ENCODE measurements at places on chromosomes 6 and 20.

- DNase-seq, result no peak
Measured at GRCh38 chr6:160337301-160337700, 10.9 kb upstream of the SLC22A3 start.

- DNase-seq, result no peak
Measured at GRCh38 chr6:1020133-1020532, 291.8 kb upstream of the FOXQ1 start.

DNA sequence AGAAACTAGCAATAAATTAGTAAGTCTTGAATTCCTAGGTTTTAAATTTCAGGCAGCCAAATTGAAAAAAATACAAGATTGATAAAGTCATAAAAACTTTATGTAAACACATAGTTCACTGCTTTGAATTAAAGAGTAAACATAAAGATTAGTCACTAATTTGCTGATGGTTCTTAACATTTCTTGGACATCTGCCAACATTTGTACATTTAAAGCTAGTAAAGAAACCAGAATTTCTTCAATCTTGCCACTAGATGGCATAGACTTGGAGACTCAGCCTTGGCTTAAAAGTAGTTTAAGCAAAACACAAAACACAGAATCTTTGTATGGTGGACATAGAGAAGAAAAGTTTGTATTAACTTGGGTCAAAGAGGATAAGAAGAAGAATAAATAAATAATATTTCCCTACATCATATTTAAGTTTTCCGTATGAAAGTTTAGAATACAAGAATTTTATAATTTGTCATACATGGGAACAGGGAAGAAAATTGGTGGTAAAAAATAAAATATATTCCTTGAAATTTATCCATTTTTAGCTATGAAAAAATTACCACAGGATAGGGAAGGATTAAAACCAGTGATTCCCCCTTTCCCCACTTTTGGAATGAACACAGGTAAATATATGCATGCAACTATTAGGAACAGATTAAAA lies 41.7 kb upstream of the FAM135A start:
- peak; percentile 55 for DNase-seq

DNA sequence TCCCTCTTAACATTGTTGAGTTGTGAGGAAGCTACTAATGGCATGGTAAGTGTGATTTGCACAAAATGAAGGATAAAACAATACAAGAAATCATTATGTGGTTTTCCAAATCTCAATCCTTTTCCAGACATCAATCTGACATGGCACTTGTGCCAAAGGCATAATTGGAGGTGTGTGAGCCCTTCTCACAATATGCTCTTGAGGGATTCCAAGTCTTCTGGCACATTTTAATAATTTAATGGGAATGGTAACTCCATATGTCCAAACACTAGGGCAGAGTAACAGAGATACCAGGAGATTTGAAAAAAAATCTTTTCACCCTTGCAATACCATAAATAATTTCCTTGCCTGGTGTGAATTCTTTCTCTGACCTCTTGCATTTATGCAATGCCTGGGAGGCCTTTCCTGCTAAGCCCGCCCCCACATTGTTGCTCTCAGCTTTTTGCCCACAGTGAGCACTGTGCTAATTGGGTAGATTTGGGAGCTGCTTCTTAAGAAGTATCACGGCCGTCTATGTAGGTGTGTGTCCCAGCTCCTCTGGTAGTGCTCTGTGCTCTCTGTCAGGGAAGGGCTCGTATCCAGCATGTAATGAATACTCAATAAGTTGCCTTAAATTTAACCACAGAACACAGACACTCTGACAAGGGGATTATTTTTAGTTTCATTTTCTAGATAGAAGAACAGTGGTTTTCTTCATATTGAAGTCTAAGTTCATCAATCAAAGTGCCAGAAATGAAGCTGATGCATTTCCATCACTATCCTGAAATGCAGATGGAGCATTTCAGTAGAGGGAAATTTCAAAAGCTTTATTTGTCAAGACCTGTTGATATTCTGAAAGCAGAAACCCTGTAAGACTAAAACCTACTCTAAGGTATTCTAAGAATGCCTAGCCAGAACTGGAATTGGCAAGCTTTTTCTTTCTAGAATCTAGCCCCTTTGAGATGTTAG lies 54.4 kb upstream of the CEP85L start:
- DNase-seq, result no peak

DNA sequence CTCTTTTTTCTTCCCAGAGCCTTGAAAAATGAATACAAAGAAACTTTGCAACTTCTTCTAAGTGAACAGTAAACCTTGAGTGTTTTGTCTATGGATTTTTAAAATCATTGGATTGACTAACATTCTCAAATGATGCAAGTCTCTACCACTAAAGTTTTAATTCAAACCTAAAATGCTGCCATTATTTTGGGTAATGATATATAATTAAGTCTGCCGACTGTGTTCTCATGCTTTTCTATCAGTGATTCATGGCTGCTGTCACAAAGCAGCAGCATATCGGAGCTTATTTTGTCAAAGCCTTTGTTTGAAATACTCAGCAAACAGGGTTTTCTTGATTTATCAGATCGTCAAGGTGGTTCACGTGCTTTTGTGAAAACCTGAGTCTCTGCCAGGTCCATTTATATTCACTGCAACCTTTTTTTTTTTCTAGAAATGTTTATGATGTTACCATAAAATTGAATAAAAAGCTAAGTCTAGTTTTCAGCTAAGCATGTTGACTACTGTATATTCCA lies 96.3 kb downstream of the GJA1 start:
- DNase-seq, result no peak

GRCh38 chr6:15290962-15291704 lies 45.3 kb downstream of the JARID2 start:
- no peak for DNase-seq

GRCh38 chr20:39152126-39152525 lies 190.0 kb downstream of the DHX35 start:
- no peak for DNase-seq

DNA sequence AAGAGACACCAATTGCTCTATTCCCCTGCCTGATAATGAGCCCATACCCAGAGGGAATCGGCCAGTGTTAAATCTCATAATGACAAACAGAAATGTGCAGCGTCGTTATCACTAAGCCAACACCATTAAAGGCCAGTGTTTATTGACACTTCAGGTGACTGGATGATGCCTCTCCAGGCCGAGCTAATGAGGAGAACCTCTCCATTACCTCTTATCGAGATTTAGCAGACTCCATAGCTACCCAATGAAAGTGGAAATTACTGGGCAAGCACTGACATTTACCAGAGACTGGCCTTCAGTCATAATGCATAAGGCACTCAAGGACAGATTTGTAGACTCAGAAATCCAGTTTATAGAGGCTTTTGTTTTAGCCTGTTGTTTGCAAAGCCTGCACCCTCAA lies 669.5 kb downstream of the MAFB start:
- no peak for DNase-seq

DNA sequence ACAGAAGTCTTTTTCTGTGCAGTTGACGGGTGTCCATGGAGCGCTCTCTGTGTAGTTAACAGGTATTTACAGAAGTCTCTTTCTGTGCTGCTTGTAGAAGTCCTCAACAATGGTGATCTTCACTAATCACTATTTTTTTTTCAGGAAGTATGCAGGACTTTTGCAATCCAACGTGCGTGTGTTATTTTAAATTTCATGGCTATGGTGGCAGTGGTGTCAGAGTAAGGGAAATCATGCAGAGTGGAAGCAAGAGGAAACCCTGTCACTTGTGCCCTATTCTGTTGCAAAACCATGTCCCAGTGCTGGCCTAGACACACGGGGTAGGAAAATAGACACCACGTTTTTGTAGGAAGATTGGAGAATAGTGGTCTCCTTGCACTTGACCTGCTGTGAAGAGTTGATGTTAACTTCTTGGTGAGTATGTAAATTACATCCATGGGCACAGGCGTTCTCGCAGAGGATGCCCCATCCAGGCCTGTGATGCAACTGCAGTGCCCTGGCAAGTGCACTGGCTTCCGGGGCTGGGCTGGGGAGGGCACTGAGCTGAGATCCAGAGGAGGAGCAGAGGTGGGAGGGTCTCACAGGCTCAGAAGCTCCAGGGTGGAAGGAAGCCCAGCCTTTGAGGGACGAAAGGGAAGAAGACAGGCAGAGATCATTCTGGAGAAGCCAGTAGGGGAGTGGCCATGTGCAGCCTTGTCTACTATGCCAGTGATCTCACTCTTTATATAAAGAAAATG lies 146.5 kb downstream of the SYCP2 start:
- no peak for DNase-seq

DNA sequence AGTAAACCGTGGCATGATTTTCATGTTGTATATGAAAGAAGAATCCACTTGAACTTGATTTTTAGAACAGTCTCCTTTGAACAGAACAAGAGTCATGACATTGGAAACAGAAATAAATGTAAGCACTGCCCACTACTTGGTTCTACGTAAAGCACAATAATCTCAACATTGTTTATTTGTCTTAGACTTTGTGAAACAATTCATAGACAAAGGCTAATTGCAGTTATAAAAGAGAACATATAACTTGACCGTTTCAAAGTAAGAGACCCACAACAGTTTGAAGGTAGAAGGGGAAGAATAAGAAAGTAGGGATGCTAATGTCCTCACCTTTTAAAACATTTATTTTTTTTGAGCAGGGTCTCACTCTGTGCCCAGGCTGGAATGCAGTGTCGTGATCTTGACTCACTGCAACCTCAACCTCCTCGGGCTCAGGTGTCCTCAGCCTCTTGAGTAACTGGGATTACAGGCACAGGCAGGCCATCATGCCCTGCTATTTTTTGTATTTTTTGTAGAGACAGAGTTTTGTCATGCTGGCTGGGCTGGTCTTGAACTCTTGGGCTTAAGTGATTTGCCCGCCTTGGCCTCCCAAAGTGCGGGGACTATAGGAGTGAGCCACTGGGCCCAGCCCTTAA lies 71.1 kb downstream of the POPDC3 start:
- no peak for DNase-seq

DNA sequence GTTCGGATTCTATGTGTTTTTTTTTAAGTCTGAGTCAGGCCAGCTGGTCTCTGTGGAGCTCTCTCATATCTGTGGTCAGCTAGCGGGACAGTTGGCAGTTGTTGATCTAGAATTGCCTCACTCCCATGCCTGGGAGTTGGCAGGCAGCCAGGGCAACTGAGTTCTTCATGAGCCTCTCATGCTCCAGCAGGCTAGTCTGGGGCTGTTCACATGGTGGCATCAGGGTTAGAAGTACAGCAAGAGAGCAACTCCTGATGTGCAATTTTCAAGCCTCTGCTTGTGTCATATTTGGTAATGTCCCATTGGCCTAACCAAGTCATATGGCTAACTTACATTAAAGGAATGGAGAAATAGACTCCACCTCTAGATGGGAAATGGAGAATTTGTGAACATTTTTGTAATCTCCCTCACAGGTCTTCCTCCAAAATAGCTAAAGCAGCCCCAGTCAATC lies 6.7 kb upstream of the IFT52 start:
- DNase-seq, result peak; percentile 22

DNA sequence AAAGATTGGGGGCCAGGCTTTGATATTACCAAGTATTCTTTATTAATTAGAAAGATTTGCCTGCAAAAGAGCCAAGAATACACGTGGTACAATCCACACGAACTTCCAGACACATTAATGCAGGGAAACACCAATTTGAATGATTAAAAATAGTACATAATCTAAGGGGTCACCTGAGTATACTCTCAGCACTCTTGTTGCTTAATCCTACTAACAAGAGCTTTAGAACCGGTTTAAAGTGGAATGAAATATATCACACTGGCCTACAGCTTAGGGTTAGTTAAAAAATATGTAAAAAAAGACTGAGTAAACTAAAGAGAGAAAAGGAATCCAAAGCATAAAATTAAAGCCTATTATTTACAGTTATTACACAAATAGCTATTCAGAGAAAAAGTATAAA lies 49.0 kb downstream of the COL9A1 start:
- no peak for DNase-seq

- DNase-seq, result no peak
Measured at GRCh38 chr6:340186-340955, 48.1 kb downstream of the DUSP22 start.

DNA sequence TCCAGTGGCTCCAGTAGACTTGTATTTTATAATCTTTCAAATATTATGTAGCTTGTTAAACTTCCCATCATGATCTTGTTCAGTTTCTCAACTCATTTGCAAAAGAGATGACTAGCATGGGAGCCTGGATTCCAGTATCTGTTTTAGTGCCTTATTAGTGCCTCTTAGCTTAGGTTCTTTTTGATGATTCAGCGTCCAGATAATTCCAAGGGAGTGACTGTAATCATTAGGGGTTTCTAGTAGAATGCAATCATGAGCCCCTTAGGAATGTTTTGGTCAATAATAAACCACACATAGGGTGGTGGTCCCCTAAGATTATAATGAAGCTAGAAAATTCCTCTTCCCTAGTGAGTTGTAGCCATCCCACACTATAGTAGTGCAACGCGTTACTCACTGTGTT lies 7.0 kb downstream of the CD2AP start:
- DNase-seq, result no peak

GRCh38 chr6:39353698-39354315 lies 31.3 kb upstream of the KCNK16 start:
- no peak for DNase-seq

DNA sequence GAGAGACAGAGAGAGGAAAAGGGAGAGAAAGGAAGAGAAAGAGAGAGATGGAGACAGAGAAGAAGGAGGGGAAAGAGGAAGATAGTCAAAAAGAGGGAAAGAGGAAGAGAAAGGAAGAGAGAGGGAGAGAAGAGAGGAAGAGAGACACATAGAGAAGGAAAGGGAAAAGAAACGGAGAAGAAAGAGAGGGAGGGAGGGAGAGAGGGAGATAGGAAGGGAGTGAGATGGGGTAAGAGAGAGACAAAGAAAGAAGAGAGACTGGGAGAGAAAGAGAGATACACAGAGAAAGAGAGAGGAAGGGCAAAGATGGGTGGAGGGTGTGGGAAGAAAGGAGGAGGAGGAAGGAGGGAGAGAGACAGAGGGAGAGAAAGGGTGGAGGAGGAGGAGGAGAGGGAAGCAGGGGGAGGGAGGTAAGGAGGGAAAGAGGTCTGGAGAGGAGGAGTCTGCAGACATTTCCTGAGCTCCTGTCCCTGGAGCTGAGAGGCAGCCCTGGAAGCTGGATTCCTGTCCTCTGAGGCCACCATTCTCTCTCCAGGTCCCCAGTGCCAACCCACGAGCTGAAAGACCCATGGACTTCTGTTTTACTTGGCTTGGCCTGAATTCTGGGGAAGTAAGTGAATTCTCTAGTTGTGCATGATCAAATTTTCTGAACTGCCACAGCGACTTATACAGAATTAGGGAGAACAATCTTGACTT lies 9.9 kb downstream of the FOXF2 start:
- DNase-seq, result no peak

GRCh38 chr6:162615016-162615705 lies 112.4 kb downstream of the PRKN start:
- no peak for DNase-seq
